ENCODE measurements at places on chromosomes 2 and 18. TPM values are rescaled to one million over a fixed set of nuclear protein-coding genes. Genes with fewer than 3 reads are reported as not detected.

GRCh38 chr18:75204269-75204731 lies 4.6 kb downstream of the PTGR3 start:
- peaks cover 22% of the 10 kb centered on the region for H3K4me1 ChIP-seq
- peaks cover 35% of the 10 kb centered on the region for H3K27me3 ChIP-seq
- no peak overlapping the region for H3K4me3 ChIP-seq
- no peak for DNase-seq
- H3K36me3 ChIP-seq = peaks cover 43% of the 10 kb centered on the region

GRCh38 chr2:29269765-29270109 lies 154.5 kb downstream of the CLIP4 start:
- no peak overlapping the region for H3K4me3 ChIP-seq
- no peak for DNase-seq
- H3K27ac ChIP-seq = no peak overlapping the region
- H3K27me3 ChIP-seq = peaks cover 9% of the 10 kb centered on the region
- H3K36me3 ChIP-seq = no peaks in the 10 kb centered on the region

- no peak for DNase-seq
- no peaks in the 10 kb centered on the region for H3K4me1 ChIP-seq
- H3K4me3 ChIP-seq = no peak overlapping the region
- H3K27me3 ChIP-seq = no peaks in the 10 kb centered on the region
- H3K27ac ChIP-seq = no peak overlapping the region
These were observed 21.5 kb upstream of the TFPI start for GRCh38 chr2:187575751-187576067.

DNA sequence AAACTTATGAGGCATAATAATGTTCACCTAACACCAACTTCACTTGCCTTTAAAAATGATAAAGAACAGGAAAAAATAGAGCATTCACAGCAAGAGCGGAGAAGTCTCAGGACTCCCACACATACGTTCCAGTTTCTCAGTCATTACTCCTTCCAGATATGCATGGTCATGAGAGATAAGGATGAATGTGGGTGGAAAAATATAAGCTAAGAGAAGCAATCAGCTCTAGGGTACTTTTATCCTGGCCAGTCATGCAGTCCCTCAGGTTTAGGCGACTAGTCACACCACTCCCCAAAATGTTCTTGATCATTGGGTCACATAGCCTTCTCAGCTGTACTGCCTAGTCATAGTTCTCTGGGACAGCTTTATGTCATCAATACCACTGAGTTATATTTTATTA lies 29.2 kb upstream of the CCDC178 start:
- H3K27me3 ChIP-seq = no peaks in the 10 kb centered on the region
- H3K4me1 ChIP-seq = no peaks in the 10 kb centered on the region
- H3K27ac ChIP-seq = no peak overlapping the region
- H3K36me3 ChIP-seq = no peaks in the 10 kb centered on the region
- DNase-seq = no peak

DNA sequence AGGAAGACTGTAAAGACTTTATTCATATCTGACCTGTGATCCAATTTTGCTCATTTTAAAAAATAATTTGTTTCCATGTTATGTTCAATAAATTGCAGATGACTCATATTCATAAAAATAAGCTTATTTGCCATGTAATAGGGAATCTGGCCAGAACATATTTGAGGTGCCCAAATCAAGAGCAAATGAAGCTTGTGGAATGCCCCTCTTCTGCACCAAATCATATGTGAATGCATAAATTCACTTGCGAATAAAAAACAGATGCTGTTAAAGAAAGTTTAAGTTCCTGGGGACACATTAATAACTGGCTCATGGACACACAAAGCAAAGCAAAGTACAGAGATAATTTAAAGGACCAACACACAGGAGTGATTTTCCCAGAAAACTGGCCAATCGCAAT lies 279.0 kb upstream of the CDH2 start:
- H3K27ac ChIP-seq = no peak overlapping the region
- no peaks in the 10 kb centered on the region for H3K27me3 ChIP-seq
- no peaks in the 10 kb centered on the region for H3K36me3 ChIP-seq
- no peak for DNase-seq
- H3K4me3 ChIP-seq = no peak overlapping the region

GRCh38 chr2:95343429-95344214 lies 46.5 kb downstream of the KCNIP3 start:
- no peaks in the 10 kb centered on the region for H3K36me3 ChIP-seq
- peaks cover 41% of the 10 kb centered on the region for H3K27me3 ChIP-seq
- H3K27ac ChIP-seq = no peak overlapping the region
- no peak for DNase-seq
- no peak overlapping the region for H3K4me3 ChIP-seq

Gene CEBPZOS
- 42.3 TPM for total RNA-seq
